Brain pericyte (primary cell): ENCODE measurements at places on chromosomes 2 and 18.

GRCh38 chr2:107669335-107669734 lies 157.4 kb upstream of the RGPD4 start:
- DNase-seq = no peak

DNA sequence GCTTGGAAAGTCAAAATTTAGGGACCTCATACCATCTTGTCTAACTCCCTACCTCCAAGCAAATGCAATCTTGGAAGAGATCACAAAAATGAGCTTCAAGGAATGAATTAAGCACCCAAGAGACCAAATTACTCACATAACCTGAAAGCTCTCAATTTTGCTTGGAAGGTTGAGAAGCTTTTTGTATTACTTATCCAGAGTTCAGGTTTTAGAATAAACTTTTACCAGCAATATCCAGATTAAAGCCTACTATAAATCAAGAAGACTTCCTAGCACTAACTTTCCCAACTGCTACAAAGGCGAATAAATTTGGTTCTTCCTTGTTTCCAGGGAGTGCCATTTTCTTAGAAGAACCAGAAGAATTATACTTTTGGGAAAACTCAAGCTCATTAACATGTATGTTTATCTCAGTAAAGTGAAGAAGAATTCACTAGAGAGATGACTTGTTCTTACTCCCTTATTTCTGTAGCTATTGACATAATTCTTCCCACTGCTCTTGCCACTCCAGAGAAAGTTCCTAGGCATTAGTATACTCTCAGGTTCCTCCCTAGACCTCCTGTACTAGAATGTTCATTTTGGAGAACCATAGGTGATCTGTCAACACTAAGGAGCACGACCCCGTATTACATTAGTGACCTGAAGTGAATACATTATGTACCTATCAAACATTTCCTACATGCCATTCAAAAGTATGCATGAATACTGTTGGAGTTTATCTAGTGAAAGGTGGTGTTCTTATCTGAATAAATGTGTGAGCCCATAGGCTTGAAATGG lies 18.0 kb upstream of the STPG4 start:
- no peak for DNase-seq

DNA sequence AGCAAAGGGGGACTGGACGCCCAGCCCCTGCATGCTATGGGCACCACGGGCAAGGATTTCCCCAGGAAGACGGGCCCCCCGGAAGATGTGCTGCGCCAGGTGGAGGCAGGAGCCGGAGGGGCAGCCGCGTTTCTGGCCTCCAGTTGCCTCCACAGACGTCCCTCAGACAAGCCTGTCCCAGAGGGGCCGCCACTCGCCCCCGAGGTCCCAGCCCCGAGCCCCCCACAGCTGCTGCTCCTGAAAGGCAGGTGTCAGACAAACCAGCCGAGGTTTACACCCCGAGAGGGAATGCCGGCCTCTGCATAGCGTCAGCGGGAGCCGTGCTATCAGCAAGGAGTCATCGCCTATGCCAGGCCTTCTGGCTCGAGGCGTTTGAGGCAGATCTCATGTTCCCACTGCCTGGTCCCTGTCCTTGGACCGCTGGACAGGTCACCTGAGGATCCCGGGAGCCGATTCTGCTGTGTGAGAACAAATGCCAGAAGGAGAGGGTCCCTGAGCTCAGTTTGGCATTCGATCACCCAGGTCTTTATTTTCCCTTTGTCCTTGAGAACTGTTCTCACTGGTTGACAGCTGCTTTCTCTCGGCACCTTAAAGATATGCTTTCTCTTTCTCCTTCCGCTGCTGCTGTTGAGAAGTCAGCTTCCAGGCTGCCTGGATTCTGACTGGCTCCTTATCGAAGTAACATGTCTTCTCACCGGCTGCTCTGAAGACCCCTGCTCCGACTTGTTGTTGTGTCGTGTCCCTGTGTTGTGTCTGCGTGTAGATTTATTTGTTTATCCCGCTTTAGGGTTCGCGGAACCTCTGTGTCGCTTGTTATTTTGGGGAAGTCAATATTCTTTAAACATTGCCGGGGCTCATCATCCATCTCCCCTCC lies 20.6 kb downstream of the CROCC2 start:
- no peak for DNase-seq

DNA sequence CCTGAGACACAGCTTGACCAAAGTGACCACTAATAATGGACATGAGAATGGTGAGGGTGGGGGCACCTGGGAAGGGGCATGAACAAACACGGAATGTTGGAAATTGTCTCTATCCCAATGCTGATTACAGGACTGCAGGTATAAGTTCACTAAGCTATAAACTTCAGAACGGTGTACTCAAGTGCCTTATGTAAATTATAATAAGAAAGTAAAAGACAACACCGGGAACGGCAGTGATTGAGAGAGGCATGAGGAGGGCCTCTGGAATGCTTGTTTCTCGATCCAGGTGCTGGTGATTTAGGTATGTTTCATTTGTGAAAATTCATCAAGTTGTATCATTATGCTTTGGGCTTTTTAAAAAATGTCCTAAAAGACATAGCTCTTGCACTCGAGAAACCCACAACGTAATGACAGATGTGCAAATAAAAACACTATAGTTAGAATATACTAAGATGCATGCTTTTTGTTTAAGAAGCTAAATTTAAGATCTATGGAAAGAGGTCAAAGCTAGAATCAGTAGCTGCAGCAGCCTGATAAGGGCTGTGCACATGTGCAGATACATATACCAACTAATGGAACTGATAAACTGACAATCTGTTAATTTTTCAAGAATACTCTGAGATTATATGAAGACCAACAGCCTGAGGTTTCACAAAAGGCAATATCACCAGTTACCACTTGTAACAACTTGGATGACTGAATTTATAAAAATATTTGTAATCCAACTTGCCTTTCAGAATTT lies 7.6 kb downstream of the HIBCH start:
- DNase-seq = no peak

GRCh38 chr2:100009743-100010142 lies 132.6 kb downstream of the AFF3 start:
- DNase-seq = no peak

GRCh38 chr2:78718024-78718423 lies 307.5 kb upstream of the REG3G start:
- DNase-seq = no peak

DNA sequence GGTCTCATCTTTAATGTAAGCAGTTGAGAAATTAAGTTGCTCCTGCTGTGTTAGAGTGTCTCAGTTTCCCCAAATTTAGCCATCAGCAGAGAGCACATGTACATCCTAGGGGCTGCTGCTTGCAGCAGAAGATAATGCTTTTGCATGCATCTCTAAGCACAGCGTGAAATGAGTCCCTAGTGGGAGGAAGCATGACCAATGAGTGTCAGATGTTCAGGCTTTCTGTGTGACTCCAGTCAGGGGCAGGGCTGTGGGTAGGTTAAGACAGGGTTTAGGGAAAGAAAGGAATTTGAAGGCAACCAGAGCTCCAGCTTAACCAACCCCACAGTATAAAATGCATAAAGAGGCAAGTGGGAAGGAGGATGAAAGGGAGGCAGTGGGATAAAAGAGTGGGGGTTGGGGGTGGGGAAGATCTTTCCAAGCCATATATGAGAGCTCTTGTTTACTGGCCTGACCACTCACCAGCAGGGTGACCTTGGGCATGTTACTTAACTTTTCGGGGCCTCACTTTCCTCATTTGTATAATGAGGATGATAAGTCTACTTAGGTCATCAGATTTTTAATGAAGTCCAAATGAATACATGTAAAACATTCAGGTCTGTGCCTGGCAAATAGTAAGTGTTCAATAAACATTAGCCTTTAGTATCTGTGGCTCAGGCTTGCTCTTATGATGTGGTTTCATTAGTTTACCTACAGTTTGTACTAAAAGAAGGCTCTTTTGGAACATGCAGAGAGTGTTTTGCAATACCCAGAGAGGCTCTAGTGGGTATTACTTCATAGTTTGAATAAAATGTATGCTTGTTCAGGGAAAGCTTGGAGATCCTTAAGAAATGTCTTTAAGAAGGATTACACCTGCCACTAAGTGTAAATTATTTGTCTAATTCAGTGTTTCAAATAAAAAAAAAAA lies 42.7 kb upstream of the PELI1 start:
- DNase-seq = no peak
